GOT3 (cell line): ENCODE measurements at places on chromosomes 11 and 22.

DNA sequence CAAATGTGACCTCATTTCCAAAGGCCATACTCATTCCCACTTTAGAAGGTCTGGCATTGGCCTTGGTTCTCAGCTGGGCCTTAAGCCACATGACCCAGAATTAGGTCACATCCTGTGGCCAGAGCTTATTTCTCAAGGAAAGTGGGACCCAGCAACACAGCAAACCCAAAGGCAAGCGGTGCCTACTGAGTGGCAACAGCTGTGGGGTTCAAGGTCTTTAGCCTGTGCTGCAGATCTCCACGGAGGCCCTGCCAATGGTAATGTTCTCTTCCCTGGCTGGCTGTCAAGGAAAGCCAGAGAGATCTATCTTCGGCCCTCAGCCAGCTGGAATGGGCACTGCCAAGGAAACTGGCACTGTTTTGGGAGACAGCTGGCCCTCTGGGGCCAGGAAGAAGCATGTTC, 41.5 kb upstream of the TP53I11 start:
- DNase-seq, result no peak

DNA sequence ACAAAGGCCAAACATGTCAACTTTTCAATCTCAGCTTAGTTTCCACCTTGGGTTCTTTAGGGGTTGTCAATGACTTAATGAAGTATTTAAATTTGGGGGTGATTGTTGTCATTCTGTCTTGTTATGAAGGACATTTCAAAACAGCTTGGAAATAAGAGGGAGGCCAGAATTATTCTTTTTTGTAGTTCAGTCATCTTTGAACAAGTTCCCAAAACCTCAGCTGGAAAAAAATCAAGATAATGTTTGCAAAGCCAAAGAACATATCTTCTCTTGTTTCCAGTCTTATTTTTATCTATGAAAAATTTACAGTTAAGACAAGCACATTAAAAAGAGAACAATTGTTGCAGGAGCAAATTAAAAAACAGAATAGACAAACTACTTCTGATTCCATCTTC, 612.8 kb downstream of the INSC start:
- DNase-seq, result no peak

GRCh38 chr11:11449327-11449726, 96.3 kb upstream of the CSNK2A3 start:
- DNase-seq, result no peak

DNA sequence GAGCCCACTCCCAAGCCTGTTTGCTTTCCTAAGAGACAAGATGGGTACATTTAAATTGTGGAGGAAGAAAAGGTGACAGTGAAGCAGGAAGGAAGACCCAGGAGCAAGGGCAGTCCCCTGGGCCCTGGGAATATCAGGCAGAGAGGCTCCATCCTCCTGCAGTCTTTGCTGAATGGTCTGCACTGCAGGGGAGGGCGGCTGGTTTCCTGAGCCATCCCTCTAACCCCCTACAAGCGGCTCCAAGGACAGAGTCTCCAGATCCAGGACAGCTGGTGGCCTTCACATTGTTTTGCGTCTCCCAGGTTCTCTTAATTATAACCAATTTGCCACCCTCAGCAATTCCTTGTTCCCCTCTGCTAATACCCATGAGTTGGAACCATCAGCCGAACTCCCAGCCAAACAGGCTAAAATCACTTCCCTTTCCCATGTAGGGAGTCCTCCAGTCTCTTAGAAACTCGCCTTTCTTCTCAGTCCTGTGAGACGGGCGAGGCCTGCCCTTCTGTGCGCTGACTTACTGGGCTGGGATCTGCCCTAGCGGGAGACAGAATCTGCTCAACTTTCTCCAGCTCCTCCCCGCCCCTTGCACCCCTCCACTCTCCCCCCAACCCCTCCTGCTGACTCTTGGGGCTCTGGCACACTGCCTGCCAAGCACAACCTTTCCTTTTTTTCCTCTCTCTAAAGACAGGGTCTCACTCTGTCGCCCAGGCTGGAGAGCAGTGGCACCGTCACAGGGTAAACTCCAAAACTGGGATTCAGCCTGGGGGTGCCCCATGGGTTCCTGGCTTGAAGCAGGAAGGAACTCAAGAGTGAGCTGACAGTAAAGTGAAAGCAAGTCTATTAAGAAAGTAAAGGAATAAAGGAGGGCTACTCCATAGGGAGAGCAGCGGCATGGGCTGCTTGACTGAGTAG, 53.4 kb upstream of the EMID1 start:
- DNase-seq, result no peak

- no peak for DNase-seq
Measured at GRCh38 chr22:50148991-50149721, 21.4 kb upstream of the PANX2 start.

DNA sequence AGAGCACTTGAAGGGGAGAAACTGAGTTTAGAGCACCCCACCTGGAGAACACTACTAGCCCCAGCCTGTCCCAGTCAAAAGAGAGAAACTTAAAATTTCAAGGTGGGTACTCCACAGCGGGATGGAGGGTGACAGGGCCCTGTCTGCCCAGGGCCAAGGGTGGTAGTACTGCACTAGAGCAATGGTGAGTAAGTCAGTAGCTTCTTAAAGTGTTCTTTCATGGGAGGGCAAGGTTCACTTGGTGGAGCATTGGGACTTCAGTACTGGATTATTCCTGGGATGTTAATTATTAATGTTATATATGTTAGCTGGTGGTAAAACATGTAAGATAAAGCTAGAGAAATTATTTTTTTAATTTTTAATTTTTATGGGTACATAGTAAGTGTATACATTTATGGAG, 28.5 kb upstream of the AQP11 start:
- no peak for DNase-seq

- DNase-seq, result no peak
Measured at GRCh38 chr11:128470081-128470480, 117.3 kb downstream of the ETS1 start.

- no peak for DNase-seq
Measured at GRCh38 chr22:47602732-47603131, 840.3 kb downstream of the TBC1D22A start.

DNA sequence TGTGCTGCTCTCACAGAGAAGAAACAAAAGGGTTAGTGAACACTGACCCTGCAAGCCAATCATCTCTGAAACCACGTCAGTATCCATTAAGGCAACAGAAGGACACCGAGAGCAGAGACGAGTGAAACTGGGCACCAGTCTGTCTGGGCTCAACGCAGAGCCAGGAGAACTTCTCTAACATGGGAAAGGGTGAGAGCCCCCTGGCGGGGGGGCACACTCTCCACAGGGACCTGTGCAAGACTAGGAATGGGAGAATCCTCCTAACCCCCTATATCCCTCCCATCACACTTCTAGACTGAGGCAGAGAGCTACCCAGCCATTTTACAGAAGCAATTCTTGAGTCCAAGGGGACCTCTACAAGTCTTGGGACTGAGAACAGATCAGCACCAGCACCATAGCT, 285.8 kb downstream of the SOX6 start:
- DNase-seq, result no peak

- no peak for DNase-seq
Measured at GRCh38 chr11:134082990-134083389, 14.1 kb downstream of the JAM3 start.

GRCh38 chr22:25840891-25841290, 98.9 kb downstream of the MYO18B start:
- no peak for DNase-seq

DNA sequence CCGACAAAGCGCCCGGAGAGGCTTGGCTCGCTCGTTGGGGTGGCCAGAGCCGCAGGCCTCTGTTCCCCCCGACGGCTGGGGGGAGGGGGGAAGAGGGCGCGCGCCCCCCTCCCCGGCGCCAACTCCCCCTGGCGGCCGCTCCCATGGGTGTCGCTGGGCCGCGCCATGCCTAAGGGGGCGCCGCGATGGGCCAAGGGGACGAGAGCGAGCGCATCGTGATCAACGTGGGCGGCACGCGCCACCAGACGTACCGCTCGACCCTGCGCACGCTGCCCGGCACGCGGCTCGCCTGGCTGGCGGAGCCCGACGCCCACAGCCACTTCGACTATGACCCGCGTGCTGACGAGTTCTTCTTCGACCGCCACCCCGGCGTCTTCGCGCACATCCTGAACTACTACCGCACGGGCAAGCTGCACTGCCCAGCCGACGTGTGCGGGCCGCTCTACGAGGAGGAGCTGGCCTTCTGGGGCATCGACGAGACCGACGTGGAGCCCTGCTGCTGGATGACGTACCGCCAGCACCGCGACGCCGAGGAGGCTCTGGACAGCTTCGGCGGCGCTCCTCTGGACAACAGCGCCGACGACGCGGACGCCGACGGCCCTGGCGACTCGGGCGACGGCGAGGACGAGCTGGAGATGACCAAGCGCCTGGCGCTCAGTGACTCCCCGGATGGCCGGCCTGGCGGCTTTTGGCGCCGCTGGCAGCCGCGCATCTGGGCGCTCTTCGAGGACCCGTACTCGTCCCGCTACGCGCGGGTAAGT, 1.4 kb downstream of the KCNC1 start:
- no peak for DNase-seq

DNA sequence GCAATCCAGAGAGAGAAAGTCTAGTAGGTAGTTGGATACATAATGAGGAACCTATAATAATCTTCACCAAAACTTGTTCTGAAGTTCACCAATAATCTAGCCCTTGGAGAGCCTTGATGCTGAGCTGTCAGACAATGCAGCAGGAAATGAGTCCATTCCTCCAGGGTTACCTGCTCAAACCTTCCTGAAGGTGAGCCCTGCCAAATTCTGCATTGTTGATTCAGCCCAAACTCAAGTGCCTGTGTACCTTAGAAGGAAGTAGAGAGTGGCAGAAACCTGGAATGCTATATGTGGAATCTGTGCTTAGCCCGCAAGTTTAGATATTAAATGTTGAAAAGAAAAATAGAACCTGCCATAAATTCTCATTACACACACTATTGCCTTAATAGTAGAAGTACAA, 77.4 kb upstream of the SPON1 start:
- DNase-seq, result no peak

GRCh38 chr11:61773356-61773755, 19.0 kb downstream of the TMEM258 start:
- DNase-seq, result no peak

- DNase-seq, result no peak
Measured at GRCh38 chr11:12893787-12894672, 115.1 kb upstream of the RASSF10 start.

DNA sequence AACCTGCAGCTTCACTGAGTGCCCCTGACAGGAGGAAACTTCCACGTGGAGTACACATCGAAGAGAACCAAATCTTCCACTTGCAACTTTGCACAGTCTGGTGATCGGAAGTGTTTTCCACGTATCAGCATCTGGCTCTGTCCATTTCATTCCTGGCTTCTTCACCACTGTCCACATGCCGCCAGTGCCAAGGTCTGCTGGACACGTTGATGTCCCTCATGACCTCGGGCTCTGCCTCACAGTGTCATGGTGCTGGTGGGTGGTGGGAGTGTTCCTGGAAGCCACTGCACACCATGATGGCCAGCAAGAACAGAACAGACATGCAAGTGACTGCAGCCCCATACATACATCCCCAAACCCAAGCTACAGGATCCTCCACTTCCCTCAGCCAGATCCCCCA, 48.4 kb downstream of the WNT11 start:
- no peak for DNase-seq

DNA sequence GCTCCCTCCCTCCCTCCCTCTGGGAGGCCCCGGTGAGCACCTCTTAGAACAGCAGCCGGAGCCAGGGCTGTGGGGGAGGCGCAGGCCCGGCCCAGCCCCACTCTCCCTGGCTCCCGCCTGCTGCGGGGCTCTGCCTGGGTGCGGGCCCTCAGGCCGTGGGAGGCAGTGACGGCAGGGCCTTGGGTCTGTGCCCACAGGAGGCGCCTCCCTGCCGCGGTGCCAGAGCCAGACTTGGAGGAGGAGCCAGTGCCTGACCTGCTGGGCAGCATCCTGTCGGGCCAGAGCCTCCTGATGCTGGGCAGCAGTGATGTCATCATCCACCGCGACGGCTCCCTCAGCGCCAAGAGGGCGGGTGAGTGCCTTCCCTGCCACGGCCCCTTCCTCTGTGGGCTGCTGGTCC, 9.5 kb downstream of the IRF7 start:
- DNase-seq, result no peak

GRCh38 chr22:39537975-39538374, 5.4 kb upstream of the RPS19BP1 start:
- no peak for DNase-seq

DNA sequence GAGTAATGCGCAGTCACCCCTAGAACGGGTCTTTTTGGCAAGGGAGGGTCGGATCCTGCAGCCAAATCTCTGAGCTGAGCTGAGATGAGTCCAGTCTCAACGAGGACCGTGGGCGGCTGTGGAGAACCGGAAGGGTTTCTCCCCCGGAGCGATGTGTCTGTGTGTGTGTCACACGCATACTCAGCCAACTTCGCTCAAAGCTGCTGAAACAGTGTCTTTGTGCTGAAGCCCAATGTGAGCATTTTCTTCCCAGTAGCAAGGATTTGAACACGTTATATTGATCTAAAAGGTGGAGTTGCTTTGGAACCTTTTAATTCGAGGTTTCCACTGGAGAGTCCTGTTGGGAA, 1.4 kb upstream of the CELSR1 start:
- no peak for DNase-seq

- no peak for DNase-seq
Measured at GRCh38 chr22:25797498-25798290, 55.7 kb downstream of the MYO18B start.

DNA sequence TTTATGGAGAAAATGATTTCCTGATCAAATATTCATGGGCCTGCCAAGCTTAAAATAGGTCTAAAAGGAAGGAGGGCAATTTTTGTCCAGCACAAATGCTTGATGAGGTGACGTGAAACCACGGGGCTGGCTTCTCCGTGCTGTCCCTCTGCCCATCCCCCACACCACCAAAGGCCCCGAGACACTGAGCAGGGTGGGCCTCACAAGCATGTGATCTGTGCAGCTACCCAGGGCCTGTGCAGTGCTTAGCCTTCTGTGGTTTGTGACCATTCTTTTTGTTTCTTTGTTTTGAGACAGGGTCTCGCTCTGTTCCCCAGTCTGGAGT, 94.8 kb upstream of the RTL6 start:
- DNase-seq, result no peak

DNA sequence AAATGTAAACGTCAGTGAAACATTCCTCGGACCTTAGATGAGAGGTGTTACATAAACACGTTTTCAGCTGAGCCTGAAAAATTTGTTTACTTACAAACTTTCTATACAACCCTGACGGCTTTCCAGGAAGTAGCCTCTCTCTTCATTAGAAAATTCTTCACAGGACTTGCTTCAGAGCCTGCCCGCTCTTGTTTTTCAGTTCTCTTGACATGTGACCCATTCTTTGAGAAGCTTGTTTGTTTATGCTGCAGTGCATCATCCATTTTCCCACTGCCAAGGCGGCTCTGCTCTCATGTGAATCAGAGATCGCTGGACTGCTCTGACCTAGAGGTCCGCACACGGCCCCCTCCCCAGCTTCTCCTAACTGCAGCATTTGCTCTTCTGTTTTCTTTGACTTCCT, 47.9 kb upstream of the ARHGAP42 start:
- no peak for DNase-seq
